CD8-positive, alpha-beta memory T cell (primary cell): ENCODE measurements at places on chromosomes 11 and 22. TPM values are rescaled to one million over a fixed set of nuclear protein-coding genes. Genes with fewer than 3 reads are reported as not detected.

DNA sequence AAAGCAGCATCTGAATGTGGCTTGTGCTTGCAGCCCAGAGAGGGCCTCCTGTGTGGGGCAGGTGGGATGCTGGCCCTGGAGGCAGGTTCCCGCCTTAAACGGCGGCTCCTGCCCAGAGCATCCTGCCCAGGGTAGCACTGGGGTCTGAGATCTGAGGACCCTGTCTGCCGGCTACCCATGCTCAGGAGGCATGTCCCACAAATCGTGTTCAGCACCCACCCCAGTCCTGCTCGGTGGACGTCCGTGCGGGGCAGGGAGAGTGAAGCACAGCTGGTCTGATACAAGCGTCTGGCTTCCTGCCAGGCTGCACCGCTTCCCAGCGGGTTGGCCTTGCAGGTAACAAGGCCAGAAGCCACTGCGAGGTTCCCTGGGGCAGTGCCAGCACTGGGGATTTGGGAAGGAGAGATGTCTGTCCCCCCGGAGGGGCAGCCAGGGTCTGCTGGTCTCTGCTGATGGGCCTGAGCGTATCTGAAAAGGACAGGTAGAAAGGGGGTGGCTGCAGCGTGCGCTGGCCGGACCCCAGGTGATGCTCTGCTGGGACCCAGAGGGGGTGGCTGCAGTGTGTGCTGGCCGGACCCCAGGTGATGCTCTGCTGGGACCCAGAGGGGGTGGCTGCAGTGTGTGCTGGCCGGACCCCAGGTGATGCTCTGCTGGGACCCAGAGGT lies 3.6 kb downstream of the TRABD start:
- H3K4me1 ChIP-seq, result peaks cover 67% of the 10 kb centered on the region
- peaks cover 8% of the 10 kb centered on the region for H3K36me3 ChIP-seq
- H3K27me3 ChIP-seq, result no peaks in the 10 kb centered on the region
- peak; percentile 62 for DNase-seq
- peak overlapping the region; percentile 15 for H3K27ac ChIP-seq

DNA sequence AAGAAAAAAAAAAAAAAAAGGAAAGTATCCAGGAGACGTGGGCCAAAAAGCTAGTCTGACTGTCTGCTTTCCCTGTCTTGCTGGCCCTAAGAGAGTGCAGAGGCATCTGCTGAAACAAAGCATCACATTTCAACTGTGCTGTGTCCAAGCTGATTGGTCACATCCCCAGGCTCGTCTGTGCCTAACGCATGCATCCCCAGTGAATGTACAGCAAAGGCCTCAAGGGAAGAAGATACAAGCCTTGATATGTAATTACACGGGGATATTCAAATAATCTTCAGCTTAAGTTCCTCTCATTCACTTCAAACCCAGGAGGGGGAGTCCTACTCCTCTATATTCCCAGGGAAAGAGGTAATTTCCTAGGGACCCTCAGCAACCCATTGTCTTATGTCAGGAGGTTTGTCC lies 5.4 kb upstream of the SORL1 start:
- no peak for DNase-seq
- no peaks in the 10 kb centered on the region for H3K27me3 ChIP-seq
- H3K4me1 ChIP-seq, result peaks cover 70% of the 10 kb centered on the region

- H3K4me3 ChIP-seq, result no peak overlapping the region
- no peak for DNase-seq
- no peaks in the 10 kb centered on the region for H3K4me1 ChIP-seq
- no peaks in the 10 kb centered on the region for H3K36me3 ChIP-seq
- no peaks in the 10 kb centered on the region for H3K27me3 ChIP-seq
These were observed 95.1 kb downstream of the OR5AK2 start for GRCh38 chr11:57083641-57084385.

Gene SCUBE2
- total RNA-seq, result not detected

DNA sequence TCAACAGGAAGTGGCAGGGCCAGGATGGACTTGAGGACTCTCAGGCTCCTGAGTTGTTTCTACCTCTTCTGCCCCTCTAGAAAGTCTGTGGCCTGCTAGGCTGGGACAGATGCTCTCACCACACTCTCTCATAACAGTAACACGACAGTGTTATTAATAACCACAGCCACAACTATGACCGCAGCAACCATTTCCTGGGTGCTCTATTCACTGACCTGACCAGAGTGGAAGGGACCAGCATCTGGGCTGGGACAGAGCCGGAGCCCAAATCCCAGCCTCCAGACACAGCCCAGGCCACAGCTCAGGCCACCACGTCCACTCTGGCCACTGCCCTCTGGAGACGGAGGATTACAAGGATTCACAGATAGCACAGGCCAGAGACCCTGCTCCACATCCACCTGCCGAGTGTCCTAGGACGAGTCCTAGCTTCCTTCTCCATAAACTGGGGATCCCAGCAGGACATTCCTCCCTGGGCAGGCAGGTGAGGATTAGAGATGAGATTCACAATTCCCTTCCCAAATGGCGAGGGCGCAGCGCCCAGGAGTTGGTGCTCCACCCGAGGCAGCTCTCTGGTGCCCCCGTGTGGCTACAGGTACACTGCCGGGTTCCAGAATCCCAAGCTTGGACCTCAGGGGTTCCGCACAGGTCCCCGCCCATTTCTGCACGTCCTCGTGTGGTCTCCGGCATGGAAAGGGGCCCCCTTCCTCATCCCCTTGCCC lies 7.1 kb downstream of the PNPLA5 start:
- no peaks in the 10 kb centered on the region for H3K4me1 ChIP-seq
- H3K4me3 ChIP-seq, result no peak overlapping the region
- peak; percentile 18 for DNase-seq
- H3K36me3 ChIP-seq, result no peaks in the 10 kb centered on the region

GRCh38 chr11:90867416-90867815 lies 644.6 kb upstream of the CHORDC1 start:
- no peaks in the 10 kb centered on the region for H3K4me1 ChIP-seq
- no peak overlapping the region for H3K4me3 ChIP-seq
- H3K27ac ChIP-seq, result no peak overlapping the region

Gene CCDC73
- not detected for total RNA-seq

GRCh38 chr11:70029115-70029860 lies 48.8 kb upstream of the ANO1 start:
- no peak overlapping the region for H3K27ac ChIP-seq
- H3K4me3 ChIP-seq, result no peak overlapping the region
- H3K36me3 ChIP-seq, result no peaks in the 10 kb centered on the region
- no peak for DNase-seq

DNA sequence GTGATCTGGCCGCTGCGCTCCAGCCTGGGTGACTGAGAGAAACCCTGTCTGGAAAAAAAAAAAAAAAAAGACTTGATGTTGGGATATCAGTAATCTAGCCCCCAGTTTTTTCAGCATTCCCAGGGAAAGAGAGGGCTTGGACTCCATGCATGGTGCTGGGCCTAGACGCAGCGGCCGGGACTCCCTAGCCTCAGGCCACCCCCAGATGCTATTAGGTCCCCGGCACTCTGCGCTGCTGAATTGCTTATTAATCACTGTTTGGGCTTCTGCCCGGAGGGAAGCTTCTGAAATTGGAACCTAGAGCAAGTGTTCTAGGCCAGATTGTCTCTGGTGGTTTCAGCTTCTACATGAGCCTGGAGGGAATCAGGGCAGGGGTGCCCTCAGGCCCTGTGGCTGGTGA lies 39.0 kb downstream of the SLCO2B1 start:
- no peaks in the 10 kb centered on the region for H3K4me1 ChIP-seq
- H3K27me3 ChIP-seq, result no peaks in the 10 kb centered on the region
- no peak overlapping the region for H3K4me3 ChIP-seq
- H3K36me3 ChIP-seq, result no peaks in the 10 kb centered on the region
- DNase-seq, result no peak

DNA sequence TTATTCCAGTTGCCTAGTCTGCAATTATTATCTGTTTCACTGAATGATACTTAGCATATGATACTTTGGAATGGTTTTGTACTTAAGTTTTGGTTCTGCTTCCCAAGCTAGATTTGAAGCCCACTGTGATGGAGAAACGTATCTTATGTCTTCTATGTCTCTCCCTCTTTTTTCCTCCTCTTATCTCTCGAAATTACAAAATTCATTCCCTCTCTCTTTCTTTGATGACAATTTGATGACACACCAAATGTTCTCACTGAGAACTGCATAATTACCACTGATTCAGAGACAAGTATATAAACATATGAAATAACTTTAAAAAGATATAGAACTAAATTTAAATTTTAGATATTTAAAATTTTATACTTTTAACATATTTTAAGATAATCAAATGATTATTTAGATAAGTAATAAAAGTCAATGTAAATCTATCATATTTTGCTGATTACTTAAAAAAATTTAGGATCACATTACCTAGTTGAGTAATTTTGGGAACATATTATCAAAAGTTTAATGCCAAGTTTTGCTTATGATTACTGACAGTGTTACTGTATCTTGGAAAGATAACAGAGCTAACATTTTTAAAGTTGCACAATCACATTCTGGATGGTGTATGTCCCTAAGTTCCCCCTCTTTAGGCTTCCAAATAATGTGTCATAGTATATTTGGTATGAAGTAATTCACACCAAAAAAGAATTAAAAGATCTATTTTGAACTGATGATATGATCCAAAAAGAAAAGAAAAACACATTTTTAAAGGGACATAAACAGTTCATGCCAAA lies 255.3 kb downstream of the SBF2 start:
- DNase-seq, result no peak
- H3K4me3 ChIP-seq, result no peak overlapping the region
- H3K27me3 ChIP-seq, result no peaks in the 10 kb centered on the region
- no peaks in the 10 kb centered on the region for H3K36me3 ChIP-seq
- no peaks in the 10 kb centered on the region for H3K4me1 ChIP-seq
- no peak overlapping the region for H3K27ac ChIP-seq

Gene SHISAL1
- not detected for total RNA-seq

GRCh38 chr11:11420899-11421285 lies 67.8 kb upstream of the CSNK2A3 start:
- H3K27ac ChIP-seq, result no peak overlapping the region
- H3K36me3 ChIP-seq, result no peaks in the 10 kb centered on the region
- no peak overlapping the region for H3K4me3 ChIP-seq
- no peaks in the 10 kb centered on the region for H3K4me1 ChIP-seq
- no peak for DNase-seq
- no peaks in the 10 kb centered on the region for H3K27me3 ChIP-seq

DNA sequence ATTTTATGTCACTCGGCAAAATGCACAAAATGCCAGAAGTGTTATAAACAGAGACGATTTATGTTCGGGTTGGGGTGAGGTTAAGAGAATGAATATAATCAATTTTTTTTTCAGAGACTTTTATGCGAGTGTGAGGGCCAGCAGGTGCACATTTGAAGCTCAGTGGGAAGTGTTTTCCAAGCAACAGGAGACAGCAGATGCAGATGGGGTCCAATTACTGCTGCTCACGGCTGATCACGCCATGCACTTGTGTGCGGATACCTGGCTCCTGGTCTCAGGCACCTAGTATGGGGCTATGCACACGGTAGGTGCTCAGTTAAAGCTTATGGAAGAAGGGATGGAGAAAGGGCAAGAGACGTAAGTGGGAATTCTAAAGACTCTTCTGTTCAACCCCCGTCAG lies 249.1 kb downstream of the MIAT start:
- H3K36me3 ChIP-seq, result no peaks in the 10 kb centered on the region
- peaks cover 4% of the 10 kb centered on the region for H3K27me3 ChIP-seq
- H3K4me3 ChIP-seq, result no peak overlapping the region
- H3K4me1 ChIP-seq, result peaks cover 3% of the 10 kb centered on the region

DNA sequence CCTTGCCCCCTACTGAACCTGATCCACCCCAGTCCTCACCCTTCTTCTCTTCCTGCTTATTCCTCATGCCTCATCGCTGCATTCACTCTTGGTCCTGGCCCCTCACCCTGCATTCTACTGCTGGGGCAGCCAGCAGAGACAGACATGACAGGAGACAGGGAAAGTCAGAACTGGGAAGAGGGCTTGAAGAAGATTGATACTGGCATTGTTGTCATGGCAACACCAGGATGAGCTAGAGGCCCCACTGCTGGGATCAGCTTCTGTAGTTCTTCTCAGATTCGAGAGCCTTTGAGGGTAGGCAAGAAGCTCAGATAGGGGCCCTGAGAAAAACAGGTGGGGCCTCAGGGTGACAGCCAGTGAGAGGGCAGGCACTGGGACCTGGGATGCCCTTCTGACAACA lies 264.3 kb downstream of the MIAT start:
- no peak for DNase-seq
- no peak overlapping the region for H3K27ac ChIP-seq
- no peaks in the 10 kb centered on the region for H3K27me3 ChIP-seq
- H3K4me1 ChIP-seq, result no peaks in the 10 kb centered on the region
- H3K4me3 ChIP-seq, result no peak overlapping the region

Gene LRRC74B
- total RNA-seq, result not detected

Gene LGALS12
- total RNA-seq, result not detected

GRCh38 chr11:1127664-1128162 lies 30.0 kb upstream of the MUC5AC start:
- H3K4me1 ChIP-seq, result no peaks in the 10 kb centered on the region
- no peak overlapping the region for H3K27ac ChIP-seq
- no peaks in the 10 kb centered on the region for H3K27me3 ChIP-seq
- H3K4me3 ChIP-seq, result no peak overlapping the region
- DNase-seq, result no peak
- H3K36me3 ChIP-seq, result no peaks in the 10 kb centered on the region

DNA sequence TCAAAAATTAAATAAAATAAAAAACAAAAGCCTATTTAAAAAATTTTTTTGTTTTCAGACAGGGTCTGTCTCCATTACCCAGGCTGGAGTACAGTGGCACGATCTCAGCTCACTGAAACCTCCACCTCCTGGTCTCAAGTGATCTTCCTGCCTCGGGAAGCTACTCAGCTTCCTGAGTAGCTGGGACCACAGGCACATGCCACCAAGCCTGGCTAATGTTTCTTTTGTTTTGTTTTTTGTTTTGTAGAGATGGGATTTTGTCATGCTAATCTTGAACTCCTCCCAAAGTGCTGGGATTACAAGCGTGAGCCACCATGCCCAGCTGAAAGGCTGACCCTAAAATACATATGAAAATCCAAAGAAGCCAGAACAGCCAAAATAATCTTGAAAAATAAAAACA lies 20.4 kb upstream of the L3MBTL2 start:
- no peaks in the 10 kb centered on the region for H3K27me3 ChIP-seq
- H3K27ac ChIP-seq, result no peak overlapping the region
- H3K4me3 ChIP-seq, result no peak overlapping the region
- DNase-seq, result no peak
- no peaks in the 10 kb centered on the region for H3K36me3 ChIP-seq

DNA sequence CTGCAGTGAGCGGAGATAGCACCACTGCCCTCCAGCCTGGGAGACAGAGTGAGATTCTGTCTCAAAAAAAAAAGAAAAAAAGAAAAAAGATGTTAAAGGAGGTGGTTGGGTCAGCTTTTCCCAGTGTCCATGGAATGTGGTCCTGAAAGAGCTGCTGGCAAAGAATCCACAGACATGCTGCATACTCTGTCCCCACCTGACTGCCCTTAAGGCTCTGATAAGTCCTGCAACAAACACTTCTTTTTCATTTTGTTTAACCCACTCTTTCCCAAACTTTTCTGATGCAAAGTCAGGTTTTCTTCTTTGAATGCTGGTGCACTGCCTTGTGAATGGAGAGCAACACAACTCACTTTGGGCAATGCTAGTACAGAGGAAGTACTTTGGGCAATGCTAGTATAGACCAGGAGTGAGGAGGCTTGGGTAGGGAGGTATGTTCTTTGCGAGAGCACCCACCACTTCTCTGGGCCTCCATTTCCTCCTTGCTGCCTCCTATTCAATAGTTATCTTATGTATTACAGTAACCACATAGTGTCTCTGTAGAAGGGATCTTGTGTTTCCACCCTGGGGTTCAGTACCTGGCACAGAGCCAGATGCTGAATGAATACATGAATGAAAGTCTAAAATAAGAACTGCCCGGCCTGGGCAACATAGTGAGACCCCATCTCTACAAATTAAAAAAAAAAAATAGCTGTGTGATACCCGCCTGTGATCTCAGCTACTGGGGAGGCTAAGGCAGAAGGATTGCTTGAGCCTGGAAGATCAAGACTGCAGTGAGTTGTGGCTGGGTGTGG lies 18.9 kb downstream of the LIF start:
- H3K36me3 ChIP-seq, result no peaks in the 10 kb centered on the region
- DNase-seq, result no peak
- no peak overlapping the region for H3K27ac ChIP-seq
- H3K4me1 ChIP-seq, result peaks cover 22% of the 10 kb centered on the region
- no peak overlapping the region for H3K4me3 ChIP-seq
- H3K27me3 ChIP-seq, result no peaks in the 10 kb centered on the region
